NCI-H2107 (cell line): ENCODE measurements at places on chromosomes 12 and 14.

GRCh38 chr14:45072126-45072525 is 11.8 kb upstream of the PRPF39 start:
- DNase-seq: no peak

- no peak for DNase-seq
Observed at GRCh38 chr12:910416-910815, 39.1 kb downstream of the RAD52 start.

- no peak for DNase-seq
Observed at GRCh38 chr12:67661311-67662021, 12.9 kb downstream of the DYRK2 start.

DNA sequence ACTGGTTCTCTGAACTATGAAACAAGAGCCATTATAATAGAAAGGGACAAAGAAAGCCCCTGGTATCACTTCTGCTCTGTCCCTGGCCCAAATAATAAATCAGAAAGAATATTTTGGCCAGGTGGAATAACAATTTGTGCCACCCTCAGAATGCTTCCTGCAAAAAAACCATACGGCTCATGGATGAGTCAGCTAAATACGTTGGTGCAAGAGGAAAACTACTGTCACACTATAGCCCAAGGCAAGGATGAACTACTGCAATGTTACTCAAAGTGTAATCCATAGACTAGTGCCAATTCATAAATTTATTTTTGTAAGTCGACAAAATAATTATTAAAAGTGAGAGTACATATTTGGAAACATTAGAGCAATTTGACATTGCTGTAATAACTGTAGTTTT is 68.2 kb downstream of the ANKS1B start:
- no peak for DNase-seq

DNA sequence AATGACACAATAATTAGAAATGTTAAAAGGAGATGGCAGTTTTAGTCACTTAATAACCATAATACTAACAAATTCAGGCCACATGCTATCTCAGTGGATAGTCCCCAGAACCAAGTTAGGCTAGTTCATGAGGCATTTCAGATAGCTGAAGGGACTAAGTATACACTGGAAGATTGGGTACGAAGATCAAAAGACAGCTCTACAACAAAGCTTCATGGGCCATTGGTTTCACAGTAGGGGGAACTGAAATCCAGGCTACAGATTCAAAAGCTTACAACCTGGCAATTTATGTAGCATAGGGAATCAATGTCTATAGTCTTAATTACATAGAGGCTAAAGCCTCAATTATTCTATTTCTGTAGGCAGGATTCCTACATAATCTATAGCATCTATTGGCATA is 343.0 kb downstream of the RGS6 start:
- DNase-seq: no peak

DNA sequence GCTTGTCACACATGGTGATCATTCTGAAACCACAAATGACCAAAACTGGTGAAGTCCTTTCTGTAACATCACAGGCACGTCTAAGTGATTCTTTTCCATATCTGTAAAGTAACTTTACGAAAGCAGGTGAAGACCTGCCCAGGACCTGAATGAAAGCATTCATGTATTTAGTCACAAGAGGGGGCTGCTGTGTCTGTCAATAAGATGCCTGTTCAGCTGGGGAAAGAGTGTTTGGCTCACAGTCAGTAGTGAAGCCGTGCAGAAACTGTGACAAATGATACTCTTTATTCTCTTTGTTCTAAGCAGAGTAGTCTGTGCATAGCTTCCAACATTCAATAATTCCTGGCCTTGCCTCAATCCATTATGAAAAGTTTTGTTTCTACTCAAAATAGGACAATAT is 373.5 kb upstream of the OR4E1 start:
- no peak for DNase-seq

DNA sequence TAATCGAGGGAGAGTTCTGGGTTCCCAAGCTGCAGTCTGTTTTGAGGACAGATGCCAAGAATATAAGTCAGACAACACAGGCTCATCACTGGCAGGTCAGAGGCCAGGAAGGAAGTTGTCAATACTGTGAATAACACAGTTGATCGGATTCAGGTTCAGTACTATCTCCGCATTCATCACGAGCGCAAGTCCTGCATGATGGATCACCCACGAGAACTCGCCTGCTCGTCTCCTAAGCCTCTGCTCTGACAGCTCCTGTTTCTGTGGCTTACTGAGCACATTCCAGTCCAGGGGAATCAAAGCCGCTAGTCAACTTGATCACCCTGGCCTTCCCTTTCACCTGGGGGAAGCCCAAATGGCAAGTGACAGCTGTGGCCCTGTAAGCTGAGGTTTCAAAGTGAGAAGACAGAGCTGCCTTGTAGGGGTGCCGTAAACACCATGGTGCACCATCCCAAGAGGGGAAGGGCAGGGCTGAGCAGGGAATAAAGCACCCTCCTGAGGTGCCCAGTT is 60.1 kb upstream of the DICER1 start:
- DNase-seq: no peak

DNA sequence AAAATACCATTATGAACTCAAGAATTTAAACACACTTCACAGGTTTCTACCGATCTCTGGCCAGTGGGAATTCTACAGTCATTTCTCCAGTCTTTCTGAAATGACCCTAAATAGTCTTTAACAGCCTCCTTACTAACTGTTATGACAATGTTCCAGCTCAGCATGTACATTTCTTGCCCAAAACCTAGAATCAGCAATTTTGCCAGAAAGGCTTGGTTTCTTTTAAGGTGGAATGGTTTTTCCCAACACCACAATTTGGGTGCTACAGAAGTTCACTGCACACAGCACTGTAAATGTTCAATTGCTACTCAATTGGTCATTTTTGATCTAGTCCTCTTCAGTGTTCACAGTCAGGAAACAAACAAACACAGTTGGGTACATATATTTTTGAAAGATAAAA is 69.7 kb downstream of the LRP6 start:
- no peak for DNase-seq

DNA sequence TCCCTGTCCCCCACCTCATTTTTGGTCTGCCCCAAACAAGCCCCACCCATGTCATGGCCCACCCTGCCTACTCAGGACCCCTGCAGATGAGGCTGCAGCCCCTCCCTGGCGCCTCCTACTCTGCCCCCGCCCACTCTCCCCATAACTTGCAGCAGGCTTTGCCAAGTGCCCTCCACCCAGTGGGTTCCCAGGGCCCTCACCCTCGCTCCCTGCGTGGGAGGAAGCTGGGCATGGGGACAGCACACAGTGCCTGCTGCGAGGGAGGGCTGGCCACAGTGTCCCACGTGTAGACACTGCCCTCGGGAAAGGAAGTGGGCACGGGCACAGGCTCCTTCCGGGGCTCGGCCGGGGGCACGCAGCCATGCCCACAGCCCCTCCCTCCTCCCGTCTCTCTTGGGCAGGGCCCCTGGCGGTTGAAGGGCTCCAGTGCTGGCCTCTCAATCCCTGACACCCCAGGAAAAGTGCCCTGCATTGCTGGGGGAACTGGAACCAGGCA is 9.4 kb downstream of the AKT1 start:
- no peak for DNase-seq

- DNase-seq: peak; percentile 52
Observed at GRCh38 chr14:29016050-29016900, 249.7 kb downstream of the FOXG1 start.

DNA sequence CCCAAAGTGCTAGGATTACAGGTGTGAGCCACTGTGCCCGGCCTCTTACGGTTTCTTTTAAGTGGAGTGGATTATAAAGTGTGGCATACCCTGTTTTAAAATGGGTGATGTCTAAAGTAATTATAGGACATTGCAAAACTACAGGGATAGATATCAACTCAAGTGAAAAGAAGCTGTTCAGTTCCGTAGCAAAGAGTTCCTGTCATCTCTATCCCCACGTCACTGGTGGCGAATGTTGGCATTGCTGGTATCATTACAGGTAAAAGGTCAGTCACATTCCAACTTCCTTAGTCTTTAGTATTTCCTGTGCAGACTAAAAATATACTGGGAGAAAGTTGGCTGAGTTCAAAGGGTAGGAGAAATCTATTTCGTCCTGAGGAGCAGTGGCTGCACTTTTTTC is 95.6 kb upstream of the SLC38A2 start:
- DNase-seq: no peak

DNA sequence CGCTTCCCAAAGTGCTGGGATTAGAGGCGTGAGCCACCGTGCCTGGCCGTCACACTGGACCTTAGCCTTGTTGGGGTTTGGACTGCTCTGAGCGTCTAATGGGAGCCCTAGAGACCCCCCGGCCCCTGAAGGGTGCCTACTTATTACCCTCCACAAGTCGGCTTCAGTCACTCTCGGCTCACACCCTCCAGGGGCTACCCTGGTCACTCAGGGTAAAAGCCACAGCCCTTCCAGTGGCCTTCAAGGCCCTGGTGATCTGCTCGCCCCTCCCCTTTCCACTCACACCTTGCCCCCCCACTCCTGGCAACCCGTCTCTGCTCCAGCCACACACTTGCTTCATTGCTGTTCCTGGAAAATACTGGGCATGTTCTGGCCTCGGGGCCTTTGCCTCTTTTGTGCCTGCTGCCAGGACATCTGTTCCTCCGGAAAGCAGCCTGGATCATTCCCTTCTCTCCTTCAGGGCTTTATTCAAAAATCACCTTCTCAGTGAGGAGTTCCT is 3.6 kb upstream of the MORN3 start:
- DNase-seq: no peak

DNA sequence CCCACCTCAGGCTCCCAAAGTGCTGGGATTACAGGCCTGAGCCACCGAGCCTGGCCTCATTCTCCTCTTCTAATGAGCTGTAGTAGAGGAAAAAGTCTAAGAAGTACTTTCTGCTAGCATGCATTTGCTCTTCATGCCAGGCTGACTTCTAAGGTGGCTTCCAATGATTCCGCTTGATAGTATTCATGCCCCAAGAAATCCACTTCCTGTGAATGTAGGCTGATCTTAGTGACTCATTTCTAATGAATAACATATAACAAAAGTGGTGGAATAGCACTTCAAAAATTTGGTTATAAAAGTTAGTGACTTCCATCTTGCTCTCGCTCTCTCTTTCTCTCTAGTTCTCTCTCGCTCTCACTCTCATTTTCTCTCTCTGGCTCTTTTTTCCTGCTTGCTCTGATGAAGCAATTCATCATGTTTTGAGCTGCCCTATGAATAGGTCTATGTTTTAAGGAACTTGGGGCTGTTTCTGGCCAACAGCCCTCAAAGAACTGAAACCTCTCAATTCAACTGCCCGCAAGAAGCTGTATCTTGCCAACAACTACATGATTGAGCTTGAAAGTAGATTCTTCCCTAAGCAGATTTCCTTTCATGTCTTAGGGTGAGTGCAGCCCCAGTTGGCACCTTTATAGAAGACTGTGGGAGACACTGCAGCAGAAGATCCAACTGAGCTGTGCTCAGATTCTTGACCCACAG is 282.9 kb downstream of the RMST start:
- no peak for DNase-seq

DNA sequence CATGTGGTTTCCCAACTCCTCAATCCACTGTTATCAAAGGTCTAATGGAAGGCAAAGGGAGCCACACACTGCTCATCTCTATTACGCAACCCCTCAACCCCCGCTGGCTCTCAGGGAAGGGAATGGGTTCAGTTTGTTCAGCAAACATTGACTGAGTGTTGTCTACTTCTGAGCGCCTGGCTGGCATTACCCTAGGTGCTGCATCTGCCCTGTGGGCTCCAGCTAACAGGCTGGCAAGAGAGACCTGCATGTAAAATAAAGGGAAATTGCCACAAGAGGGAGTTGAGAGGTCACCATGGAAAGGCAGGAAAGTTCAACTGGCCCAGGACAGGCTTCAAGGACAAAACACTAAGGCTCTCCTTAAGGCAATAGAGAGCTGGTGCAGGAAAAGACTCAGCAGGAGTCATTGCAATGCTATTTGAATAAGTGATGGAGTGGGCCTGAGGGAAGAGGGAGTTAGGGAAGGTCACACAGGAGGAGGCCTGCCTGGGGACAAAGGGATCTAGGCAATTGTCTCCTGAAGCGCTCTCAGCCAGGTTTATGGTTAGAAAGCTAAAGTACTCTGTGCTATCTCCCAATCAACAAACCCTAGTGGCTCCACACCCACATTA is 5.5 kb upstream of the ZNF740 start:
- DNase-seq: no peak

DNA sequence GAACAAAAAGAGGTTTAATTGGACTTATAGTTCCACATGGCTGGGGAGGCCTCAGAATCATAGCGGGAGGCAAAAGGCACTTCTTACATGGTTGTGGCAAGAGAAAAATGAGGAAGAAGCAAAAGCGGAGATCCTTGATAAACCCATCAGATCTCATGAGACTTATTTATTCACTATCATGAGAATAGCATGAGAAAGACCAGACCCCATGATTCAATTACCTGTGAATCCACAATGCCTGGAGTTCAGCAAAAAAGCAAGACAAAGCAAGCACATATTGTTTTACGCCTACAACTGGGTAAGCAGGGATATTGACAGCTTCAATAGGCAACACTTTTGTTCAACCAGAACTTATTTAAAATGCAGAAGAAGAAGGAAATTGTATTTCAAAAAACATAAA is 218.2 kb downstream of the RPL10L start:
- DNase-seq: no peak

DNA sequence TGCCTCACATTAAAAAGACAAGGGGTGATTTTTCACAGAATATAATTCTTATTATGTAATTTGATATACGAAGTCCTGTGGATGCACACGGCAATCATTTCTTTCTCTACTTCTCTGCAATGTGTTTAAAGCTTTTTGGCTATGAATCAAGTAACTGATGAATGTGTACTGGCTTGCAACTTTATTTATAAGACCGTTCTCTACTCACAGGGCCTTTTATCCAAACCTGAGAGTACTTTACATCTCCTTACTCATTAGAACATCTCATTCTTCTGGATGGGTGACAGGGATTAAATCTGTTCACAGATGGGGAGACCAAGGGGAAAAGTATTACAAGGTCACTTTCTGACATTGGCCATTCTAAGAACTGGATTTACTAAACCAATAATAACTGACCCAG is 215.8 kb upstream of the DIO2 start:
- no peak for DNase-seq

DNA sequence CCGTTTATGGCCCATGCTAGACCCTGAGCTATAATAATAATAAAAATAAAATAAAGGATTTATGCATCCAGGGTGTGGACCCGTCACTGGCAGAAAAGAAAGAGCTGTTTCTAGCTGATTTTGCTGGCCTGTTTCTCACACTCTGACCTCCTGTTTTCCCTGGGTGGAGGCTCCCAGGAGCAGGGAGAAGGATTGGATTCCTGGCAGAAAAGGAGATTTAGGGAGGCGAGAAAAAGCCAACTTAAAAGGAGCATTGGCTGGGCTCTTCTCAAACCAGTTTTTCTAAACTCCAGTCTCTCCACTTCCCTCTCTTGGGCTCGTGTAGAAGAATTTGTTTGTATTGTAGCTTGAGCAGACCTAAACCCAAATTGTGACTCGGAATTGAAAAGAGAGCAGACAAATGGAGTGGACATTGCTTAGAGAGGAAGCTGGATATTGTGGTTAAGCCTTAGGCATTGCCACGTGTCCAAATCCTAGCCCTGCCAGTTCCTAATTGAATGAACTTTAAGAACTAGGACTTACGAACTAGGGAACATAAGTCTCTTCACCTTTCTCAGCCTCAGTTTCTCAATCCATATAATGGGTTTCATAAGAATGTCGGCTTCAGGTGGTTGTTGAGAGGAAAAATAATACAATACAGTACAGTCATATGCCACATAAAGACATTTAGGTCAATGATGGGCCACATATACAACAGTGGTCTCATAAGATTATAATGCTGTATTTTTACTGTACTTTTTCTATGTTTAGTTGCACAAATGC is 14.4 kb upstream of the TBX5 start:
- no peak for DNase-seq
